ENCODE measurements at places on chromosomes 1 and 21.

- DNase-seq = no peak
These were observed 11.5 kb upstream of the TAF1A start for GRCh38 chr1:222601257-222601656.

GRCh38 chr21:37563641-37564340 is 197.2 kb downstream of the DYRK1A start:
- DNase-seq = peak; percentile 95

DNA sequence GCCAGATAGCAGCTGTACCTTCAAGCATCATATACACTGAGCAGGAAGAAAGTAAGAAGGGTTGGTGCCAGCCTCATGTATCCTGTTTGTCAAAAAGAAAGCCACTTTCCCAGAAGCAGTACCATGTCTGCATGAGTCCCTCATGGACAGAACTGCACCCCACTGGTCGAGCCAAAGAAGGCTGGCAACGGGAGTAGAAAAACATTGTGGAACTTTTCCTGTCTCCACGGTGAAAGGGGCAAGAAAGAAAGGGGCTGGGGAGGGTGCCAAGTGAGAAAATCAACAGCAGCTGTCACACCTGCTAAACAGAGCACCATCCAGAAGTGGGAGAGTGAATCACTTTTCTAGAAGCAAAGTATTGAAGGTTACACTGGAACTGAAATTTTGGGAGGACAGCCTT is 621.7 kb downstream of the LMO4 start:
- DNase-seq = no peak

GRCh38 chr1:22633697-22634463 is 2.5 kb upstream of the C1QA start:
- no peak for DNase-seq

GRCh38 chr1:67825591-67825990 is 7.7 kb downstream of the GNG12 start:
- DNase-seq = no peak

DNA sequence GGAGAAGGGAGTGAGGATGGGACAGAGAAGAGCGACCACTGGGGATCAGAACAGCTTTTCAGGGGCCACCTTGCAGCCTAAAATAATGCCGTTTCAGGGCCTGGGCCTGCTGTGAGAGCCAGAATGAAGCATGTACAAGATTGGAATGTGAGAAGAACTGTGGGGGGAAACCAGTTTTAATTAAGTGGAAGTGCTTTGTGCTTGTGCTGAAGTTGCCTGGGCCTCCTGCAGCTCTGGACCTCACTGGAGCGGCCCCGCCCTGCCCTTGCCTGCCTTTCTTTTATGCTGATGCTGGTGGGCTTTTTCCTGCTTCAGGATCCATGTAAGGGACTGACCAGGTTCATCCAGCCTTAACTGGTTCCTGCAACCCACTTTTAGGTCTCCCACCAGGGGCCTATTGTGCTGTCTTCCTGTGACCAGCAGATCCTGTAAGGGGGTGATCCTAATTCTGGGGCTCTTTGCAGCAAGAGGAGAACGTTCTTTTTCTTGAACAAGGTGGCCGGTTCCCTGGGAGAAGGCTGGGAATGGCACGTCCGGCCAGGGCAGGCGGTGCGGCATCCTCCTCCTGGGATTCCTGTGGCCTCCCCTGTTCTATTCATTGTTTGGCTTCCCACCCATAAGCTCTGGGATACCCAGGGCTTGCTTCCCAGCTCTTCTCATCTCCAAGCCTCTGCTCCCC is 3.2 kb downstream of the C1orf226 start:
- DNase-seq = no peak

- DNase-seq = peak; percentile 81
These were observed 72.7 kb upstream of the AK4 start for GRCh38 chr1:65075123-65075976.

DNA sequence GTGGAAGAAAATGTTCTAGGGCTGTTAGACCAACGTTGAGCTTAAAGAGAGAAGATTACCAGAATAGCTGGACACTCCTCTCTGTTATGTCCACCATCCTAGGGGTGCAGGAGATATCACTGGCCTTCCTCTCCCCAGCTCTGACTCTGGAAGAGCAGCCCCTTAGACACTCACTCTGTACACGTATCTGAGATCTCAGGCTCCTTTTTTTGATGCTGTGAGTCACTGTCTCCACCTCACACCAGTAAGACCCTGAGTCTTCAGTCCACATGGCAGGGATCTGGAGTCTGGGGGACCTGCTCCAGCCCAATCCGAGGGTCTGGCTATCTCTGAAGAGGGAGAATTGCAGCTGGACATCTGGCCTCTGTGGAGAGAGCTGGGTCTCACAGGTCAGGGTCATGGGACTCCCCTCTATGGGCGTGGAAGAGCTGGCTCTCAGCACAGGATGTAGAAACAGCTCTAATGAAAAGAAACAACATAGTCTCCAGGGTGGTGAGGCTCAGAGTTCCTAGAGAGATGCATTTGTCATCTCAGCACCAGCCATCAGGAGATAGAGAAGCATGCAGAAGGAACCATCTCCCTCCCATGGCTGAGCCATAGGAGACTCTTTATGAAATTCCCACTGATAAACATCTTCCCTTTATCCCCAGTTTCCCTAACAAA is 3.5 kb downstream of the FCRL3 start:
- no peak for DNase-seq

- DNase-seq = no peak
These were observed 593.1 kb downstream of the NUF2 start for GRCh38 chr1:163914785-163915413.
